ENCODE measurements at places on chromosomes 1 and 21.

DNA sequence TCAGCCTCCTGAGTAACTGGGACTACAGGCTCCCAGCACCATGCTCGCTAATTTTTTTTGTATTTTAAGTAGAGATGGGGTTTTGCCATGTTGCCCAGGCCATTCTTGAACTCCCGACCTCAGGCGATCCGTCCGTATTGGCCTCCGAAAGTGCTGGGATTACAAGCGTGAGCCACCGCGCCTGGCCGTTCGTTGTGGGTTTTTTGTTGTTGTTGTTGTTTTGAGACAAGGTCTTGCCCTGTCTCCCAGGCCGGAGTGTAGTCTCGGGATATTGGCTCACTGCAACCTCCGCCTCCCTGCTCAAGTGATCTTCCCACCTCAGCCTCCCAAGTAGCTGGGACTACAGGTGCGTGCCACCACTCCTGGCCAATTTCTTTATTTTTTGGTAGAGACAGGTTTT, 4.7 kb upstream of the INAVA start:
- no peak for DNase-seq

- no peak for DNase-seq
Observed at GRCh38 chr1:91827459-91828321, 58.3 kb downstream of the TGFBR3 start.

- DNase-seq = no peak
Observed at GRCh38 chr1:174818014-174818616, 181.6 kb upstream of the CACYBP start.

GRCh38 chr1:214429951-214430770, 121.2 kb downstream of the PTPN14 start:
- no peak for DNase-seq

DNA sequence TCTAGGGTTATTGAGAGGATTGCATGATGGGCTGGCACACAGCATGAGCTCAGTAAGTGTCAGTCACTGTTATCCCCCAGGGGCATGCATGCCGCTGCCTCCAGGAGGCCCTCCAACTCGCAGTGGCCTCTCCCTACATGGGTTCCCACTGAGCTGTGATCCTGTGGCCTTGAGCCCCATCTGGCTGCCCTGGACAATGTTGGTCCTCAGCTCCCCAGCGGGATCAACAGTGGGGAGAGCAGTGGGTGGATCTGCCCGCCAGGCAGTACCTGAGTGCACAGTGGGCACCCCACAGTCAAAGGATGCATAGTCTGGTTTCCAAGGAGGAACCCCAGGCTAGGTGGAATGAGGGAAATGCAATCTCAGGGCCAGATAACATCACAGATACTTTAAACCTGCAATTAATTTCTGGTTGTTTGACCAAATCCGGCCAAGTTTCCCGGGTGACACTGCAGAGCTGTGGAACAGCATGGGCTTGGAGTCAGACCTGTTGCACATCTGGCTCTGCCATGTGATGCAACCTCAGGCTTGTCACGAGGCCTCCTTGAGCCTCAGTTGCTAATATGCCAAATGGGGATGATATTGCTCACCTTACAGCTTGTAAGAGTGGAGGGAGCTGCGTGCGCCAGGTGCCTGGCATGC, 9.3 kb downstream of the PADI3 start:
- DNase-seq = no peak

DNA sequence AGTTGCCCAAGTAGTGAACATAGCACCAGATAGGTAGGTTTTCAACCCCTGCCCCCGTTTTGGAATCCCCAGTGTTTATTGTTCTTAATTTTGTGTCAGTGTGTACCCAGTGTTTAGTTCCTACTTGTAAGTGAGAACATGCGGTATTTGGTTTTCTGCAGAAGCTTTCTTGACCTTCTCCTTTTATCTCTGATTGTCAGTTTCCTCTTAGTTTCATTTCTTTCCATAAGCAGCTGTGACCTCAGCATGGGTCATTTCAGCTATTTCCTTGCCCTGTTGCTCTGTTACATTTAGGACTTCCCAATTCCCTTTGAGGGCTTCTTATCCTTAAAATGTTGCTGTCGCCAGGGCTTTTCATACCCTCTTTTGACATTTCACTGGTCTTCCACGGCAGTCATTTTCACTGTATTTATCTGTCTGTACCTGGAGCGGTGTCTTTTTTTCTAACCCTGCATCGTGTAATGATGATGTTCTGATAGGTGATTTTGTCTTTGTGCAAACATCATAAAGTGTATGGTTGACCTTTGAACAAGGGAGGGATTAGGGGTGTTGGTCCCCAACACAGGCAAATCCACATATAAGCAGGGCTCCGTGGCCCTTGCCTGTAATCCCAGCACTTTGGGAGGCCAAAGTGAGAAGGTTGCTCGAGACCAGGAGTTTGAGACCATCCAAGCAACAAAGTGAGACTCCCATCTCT, 15.0 kb downstream of the ITSN1 start:
- DNase-seq = no peak

- DNase-seq = no peak
Observed at GRCh38 chr1:53051676-53052075, 10.3 kb upstream of the PODN start.

DNA sequence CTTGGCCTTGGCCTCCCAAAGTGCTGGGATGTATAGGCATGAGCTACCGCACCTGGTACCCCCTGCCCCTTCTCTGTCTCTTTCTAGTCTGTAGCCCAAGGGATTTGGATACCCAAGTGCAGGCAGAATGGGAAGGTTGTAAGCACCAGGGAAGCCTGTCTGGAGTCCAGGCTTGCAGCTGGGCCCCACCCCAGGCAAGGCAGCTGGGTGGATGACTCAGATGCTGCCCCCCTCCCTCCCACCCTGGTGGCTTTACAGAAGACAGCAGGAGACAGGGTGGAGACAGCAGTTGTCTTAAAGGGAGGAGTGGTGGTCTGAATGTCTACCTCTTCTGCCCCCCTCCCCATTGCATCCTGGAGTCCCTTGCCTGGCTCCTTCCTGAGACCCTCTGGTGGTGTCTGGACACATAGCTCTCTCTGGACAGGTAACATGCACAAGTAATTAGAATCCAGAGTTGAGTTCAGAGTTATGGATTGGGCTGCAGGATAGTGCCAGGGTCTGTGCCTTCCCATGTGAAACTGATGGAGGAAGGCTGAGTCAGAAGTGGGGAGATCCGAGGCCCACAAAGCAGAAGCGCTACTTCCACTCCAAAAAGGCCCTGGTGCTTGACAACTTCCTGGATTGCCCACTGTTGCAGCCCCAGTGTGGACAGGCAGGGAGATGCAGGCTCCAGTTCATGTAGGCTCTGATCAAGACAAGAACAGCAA, 5.1 kb downstream of the LMNA start:
- DNase-seq = no peak

GRCh38 chr1:219660666-219661463, 48.0 kb upstream of the ZC3H11B start:
- DNase-seq = no peak

DNA sequence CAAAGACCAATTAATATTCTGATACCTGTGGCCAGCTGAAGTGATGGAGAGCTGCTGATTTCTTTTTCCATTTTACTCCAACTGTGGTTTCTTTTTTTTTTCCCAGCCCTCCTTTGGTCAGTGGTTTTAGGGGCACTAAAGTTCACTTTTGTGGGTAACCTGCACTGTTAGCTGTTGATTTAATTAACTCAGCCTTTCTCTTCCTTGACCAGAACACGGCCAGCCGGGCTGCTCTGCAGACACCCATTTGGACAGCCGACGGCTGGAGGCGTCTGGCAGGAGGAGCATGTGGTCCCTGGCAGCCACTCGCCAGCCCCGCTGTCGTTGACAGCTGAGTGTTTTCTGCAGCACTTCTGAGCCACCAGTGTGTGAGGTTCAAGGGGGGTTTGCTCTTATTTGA, 136.2 kb upstream of the RUNX3 start:
- no peak for DNase-seq

- DNase-seq = no peak
Observed at GRCh38 chr1:180593382-180593781, 34.6 kb downstream of the OVAAL start.

DNA sequence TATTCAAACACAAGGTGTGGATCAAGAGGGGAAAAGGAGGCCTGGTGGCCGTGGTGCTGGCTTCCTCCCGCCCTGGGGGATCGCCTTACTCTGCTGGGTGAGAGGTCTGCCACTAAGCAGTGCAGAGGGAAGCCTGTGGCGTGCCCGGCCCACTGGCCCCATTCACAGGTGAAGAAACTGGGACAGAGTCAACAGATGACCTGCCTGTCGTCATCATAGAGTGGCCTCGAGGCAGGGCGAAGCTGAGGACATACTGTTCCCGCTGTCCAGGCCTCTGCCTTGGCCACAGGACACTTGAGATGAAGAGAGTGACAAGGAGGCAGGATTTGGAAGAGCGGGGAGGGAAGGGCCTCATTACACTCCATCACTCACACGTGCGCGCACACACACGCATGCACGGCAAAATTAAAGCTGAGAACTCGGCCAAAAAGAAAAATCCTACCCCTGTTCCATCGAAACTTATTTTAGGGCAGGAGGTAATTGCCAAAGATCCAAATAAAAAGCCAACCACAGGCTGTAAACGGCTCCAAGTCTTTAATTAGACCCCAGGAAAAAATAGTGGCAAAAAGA, 50.5 kb downstream of the CASZ1 start:
- no peak for DNase-seq

- no peak for DNase-seq
Observed at GRCh38 chr1:201061049-201061448, 37.5 kb upstream of the KIF21B start.

DNA sequence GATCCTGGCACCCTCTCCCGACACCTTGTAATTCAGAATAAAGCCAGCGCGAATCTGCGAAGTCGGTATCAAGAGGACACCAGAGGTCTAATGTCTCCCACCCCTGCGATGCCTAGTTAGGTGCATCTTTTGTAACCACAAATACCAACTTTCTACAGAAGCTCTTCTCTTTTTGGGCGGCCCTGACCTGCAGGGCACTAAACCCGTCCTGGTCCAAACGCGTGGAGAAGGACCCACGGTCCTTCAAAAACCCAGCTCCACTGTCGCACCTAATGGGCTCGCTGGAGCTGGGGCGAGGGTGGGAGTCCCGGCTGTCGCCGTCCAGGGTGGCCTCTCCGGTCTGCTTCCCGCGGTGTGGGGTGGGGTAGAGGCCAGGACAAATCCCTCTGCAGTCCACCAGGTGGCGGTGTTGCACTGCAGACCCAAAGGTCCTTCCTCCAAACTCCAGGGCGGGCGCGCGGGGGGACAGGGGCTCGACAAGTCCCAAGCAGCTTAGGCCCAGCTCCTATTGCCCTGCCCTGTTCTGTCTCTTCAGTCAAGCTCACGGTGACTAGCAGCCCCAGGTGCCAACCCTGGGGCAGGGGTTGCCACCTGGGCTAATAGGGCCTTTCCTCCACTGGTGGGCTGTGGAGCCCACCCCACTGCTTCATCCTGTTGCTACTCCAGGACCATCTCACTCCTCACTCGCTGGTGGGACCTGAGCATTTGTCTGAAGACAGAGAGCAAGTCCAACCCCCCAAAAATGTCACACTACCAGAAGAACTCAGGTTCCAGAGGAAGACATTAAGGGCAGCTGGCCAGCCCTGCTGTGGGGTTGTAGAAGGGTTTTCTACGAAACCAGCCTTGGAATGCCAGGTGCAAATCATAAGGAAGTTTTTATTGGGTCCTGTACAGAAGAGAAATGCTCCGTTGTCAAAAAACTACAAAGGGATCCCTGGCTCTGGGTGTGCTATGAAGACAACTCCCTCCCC, 2.8 kb downstream of the HES3 start:
- no peak for DNase-seq

GRCh38 chr1:167198518-167199133, 22.1 kb upstream of the POU2F1 start:
- DNase-seq = no peak

DNA sequence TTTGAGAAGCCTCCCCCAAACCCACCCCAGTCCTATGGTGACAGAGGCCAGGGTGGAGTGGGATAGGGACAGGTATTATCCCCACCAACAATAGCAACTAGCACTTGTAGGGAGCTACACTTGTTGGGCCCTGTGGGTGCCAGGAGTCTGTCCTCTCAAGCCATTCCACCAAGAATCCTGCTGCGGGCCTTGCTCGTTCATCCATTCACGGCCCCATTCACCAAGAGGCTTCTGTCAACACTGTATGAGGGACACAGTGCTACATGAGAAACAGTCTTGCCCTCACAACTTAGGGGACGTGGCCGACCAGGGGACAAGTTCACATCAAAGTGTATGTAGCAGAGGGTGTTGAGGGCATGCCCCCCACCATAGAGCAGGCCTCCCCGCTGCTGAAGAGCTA, 18.9 kb downstream of the SHISA4 start:
- no peak for DNase-seq

- DNase-seq = no peak
Observed at GRCh38 chr1:62967031-62967430, 183.1 kb downstream of the ATG4C start.

DNA sequence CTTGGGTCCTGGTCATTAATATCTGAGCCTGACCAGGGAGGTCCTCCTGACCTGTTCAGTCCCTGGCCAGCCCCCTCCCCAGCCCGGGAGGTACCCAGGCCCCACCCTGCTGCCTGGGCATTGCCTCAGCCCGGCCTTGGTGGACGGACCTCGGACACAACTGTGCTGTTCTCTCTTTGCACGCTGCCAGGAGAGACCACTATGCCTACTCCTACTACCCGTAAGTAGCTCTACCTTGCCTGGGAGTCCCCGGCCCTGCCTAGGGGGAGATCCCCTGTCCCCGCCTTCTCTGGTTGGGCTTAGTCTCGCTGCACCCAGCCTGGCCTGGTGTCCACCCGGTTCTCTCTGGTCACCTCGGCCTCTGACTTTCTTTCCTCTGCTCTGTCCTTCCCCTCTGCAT, 53.2 kb downstream of the PTPRU start:
- no peak for DNase-seq

- no peak for DNase-seq
Observed at GRCh38 chr1:9441451-9442133, 97.7 kb upstream of the SLC25A33 start.

DNA sequence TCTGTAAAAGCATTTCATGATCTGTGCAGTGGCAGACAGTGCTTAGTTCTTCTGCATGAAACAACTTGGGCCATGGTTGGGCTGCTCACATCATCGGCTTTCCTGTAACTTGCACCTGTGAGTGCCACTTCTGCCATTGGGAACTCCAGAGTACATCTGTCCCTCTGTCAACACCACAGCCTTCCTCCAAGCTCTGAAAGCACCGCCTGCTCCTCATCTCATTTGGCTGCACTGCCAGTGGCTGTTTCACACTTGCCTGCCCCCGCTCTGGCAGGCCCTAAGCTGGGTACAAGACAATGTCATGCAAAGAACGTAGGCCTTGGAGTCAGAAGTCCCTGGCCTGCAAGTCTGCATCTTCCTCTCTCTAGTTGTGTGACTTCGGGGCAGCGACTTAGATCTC, 46.4 kb downstream of the DDX20 start:
- no peak for DNase-seq

- no peak for DNase-seq
Observed at GRCh38 chr1:13593511-13594131, 10.0 kb downstream of the PDPN start.

- DNase-seq = no peak
Observed at GRCh38 chr1:161115132-161115711, 2.6 kb downstream of the PFDN2 start.

DNA sequence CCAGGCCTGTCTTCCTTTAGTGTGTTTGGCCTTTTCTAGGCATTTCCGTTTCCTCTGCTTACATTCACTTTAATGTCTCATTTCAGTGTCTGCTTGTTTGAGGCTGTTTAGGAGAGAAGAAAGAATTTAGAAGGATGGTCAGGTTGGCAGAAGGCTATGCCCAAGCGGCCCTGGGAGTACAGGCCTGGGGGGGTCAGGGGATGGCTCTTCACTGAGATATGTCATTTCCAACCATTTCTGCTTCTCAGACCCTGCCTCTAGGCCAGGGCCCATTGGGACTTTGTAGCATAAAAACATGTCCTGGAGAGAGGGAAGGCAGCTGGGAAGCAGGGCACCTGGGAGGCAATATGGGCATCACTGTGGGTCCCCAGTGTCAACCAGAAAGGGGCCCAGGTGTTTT, 86.0 kb downstream of the DDX20 start:
- no peak for DNase-seq

All from cortex of kidney (tissue), 1 donor.